ENCODE measurements at places on chromosomes 12 and 14.
A peak's percentile ranks its signal among the peaks of the same experiment; 100 is the strongest.

GRCh38 chr12:112322441-112322840 is 59.8 kb downstream of the HECTD4 start:
- DNase-seq: no peak

DNA sequence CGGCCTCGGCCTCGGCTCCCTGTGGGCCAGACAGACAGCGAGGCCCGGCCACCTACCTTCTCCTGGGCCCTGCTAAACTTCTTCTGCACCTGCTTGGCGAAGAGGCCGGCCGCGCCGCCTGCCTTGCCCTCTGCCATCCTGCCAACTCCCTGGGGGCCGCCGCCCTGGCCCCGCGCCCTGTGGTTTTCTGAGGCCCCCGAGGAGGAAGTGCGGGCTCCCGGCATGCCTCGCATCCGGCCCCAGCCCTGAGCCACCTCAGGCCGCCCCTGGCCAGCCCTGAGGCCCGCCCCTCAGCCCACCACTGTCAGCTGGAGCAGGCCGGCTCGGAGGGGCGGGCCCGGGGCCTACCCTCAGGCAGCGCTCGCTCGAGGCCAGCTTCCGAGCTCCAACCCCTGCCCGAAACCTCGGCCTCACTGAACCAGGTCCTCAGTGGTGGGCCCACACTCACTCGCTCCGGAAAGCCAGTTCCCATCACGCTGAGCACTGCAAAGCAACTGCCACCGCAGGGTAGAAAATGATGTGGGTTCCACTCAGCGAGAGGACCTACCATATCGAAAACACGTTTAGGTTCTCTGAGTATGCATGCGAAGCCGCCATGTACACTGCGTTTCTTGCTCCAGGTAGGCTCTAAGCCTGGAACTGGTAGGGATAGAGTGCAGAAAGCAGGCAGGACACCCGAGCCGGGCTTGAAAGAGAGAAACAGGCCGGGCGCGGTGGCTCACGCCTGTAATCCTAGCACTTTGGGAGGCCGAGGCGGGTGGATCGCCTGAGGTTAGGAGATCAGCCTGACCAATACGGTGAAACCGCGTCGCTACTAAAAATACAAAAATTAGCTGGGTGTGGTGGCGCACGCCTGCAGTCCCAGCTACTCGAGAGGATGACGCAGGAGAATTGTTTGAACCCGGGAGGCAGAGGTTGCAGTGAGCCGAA is at the start of gene BIN2:
BIN2 (minus strand) TSS at position 209 of the 930 bp plus-strand sequence; CDS start at position 137, 72 bp downstream.
- DNase-seq: peak; percentile 89

- no peak for DNase-seq
Observed at GRCh38 chr14:24095271-24096068, 1.4 kb downstream of the PCK2 start.

DNA sequence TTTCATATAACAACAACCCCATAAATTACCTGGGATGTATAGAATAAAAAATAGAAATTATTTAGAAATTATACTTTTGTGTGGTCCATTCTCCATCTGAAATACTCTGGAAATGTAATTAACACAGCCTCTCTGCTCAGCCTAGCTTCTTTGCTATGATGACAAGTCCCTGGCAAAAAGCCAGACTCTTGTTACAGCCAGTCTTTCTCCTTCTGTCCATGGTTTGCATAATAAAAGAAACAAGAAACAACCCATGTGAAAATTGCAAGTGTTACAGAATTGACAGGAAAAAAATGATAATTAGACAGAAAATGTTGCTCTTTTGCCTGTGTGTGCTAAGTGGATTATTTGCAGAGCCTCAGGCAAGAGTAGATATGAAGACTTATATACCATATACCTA is 61.3 kb downstream of the C12orf50 start:
- no peak for DNase-seq

DNA sequence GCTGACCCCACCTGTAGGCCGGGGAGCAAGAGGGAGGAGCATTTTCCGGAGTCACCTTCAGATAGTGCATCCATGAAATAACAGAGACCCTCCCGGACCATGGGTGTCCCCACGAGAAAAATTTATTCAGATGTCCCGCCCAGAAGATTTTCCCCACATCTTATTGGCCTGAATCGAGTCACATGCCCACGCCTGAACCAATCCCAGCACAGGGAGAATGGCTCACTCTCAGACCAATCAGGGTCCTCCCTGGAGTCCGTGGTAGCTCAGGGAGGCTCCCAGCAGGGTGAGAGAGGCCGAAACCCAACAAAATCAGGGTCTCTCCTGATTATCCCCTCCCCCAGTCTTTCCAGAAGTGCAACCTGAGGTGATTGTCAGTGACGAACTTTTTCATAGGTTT is 16.4 kb upstream of the NCOR2 start:
- no peak for DNase-seq

GRCh38 chr12:63152321-63152700 is 1.3 kb upstream of the AVPR1A start:
- no peak for DNase-seq

DNA sequence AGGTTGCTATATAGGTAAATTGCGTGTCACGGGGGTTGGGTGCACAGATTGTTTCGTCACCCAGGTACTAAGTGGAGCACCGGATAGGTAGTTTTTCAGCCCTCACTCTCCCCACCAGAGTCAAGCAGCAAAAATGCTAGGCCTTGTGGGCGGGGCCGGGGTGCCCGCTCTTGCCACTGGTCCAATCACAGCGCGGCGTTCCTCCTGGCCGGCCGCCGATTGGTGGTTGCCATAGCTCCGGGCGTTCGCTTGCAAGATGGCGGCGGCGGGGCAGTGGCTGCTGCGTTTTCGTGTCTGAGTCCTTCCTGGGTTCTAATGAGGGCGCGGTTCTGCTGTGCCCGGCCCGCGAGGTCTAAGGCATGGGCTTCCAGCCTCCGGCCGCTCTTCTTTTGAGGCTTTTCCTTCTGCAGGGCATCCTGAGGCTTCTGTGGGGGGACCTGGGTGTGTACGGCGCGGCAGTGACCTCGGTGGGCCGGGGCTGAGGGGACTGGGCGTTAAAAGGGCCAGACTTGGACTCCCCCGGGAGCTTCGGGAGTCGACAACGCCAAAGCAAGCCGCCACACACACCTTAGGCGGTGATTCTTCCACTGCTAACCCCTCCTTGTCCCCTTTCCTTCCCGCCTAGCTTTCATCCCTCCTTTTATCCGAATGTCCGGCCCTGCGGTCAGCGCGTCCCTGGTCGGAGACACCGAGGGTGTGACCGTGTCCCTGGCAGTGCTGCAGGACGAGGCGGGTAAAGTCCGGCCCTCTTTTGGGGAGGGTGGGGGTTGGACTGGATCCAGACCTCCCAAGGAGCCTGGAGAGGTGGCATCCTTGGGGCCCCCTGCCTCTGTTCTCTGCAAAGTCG is at the start of gene TCTN2:
TCTN2 (plus strand) TSS at position 232 of the 847 bp plus-strand sequence; CDS start at position 360, 128 bp downstream.
- DNase-seq: peak; percentile 97

DNA sequence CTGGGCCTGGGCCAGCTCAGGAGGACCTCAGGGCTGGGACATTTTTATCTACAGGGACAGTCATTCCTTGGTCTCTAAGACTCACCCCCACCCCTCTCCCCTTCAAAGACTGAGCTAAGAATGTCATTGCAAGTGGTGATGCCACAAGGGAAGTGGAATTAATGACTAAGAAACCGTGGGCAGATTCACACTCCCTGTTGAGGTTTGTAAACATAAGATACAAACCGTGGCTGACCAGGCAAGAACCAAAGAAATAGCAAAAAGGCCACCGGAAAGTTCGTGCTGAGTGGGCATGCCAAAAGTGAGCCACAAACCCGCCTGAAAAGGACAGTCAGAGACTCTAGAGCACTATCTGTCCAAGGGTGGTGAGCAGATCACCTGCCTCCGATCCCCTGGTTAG is 25.7 kb downstream of the NUAK1 start:
- DNase-seq: no peak

DNA sequence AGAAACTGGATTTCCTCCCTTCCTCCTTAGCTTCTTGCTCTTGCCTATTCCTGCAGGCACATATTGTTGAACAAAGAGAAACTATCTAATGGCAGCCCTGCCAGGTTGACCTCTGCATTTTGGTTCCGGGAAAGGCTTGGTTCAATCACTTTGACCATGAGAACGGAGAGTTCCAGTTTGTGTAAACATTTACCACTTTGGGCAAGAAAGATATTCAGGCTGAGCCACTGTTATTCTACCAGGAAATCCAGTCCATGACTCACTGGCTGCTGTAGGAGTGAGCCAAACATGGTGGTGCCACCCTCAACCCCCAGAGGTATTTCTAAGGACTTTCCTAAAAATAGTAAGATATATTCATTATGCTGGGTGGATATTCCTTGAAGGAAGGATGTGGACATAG is 242.2 kb upstream of the OR4E1 start:
- no peak for DNase-seq

GRCh38 chr12:70748809-70749208 is 111.6 kb upstream of the PTPRB start:
- DNase-seq: no peak

DNA sequence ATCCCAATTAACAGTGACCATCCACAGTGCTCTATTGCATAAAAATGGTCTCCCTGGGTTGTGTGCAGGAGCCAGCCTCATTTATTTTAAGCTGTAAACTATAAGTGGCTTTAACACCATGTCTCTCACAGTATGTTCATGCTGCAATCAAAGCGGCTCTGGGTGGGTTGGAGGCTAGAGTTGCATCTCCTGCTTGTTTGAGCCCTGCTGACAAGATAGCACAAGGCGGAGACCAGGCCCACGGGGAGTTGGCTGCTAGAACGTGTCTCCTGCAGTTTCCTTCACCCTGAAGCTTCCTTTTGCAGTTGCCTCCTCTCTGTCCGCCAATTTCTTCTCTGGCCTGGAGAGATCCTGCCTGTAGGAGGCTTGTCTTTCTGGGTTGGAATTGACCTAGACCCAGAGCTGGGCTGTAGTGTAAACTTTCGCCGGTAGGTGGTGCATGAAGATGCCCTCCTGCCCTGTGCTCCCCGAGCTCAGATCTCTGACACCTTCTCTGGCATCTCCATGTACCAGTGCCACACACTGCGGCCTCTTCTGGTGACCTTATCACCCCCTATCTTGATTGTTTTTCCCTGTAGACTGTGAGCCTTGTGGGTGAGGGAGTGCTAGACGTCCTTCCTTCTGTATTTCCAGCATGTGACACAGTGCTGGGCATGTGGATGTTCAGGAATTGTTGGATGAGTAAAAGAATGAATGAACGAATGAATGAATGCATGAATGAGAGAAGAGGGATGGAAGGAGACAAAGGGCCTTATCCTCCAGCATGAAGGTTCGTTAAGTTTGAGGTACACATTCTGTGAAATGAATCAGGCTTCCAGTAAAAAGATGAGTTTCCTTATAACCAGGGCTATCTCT is 10.4 kb downstream of the OTUB2 start:
- DNase-seq: no peak

GRCh38 chr12:93563807-93564538 is 8.5 kb upstream of the SOCS2 start:
- no peak for DNase-seq

DNA sequence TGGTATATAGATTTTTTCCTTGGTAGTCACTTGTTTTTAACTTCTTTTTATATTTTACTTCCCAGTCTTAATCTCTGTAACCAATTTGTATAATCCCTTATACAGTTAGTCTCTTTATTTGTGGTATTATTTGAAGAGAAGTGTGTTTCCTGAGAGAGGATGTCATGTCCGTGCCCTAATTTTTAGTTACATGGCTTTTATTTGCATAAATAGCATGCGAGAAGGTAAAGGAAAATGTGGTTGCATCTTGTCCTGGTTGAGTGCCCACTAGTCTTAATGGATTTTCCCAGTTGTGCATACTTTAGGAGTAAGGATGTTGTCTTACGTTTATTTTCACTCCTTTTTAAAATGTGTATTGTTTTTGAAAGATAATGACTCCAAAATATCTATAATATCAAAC is 27.5 kb downstream of the RAP1B start:
- no peak for DNase-seq

DNA sequence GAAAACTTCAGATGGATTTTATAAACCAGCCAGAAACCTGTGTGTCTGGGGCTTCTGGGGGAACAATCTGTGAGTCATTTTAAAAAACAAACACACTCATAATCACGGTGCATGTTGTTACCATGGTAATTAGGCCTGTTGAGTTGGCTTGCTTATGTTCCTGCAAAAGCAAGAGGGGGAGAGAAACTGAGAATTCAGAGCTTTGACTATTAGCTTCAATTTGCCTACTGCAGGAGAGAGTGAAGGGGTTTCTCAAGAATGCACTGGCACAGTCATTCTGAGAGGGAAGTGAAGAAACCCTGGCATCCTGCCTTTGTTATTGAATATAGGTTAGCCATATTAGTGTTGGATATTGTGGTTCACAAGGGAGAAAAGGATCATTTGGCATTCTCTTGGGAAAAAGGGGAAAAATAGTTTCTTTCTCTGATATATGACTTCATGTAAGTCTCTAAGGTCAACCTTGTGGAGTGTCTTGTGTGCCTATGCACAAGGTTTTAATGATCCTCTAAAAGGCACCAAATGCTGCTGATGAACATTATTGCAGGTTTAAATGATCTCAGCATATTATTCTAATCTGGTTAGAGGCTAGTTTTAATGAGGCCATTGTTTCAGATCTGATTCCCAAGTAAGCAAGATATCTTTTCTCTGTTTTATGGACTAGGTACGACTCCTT is 12.9 kb downstream of the GNG2 start:
- no peak for DNase-seq

GRCh38 chr14:55707365-55707804 is 127.4 kb downstream of the KTN1 start:
- no peak for DNase-seq

DNA sequence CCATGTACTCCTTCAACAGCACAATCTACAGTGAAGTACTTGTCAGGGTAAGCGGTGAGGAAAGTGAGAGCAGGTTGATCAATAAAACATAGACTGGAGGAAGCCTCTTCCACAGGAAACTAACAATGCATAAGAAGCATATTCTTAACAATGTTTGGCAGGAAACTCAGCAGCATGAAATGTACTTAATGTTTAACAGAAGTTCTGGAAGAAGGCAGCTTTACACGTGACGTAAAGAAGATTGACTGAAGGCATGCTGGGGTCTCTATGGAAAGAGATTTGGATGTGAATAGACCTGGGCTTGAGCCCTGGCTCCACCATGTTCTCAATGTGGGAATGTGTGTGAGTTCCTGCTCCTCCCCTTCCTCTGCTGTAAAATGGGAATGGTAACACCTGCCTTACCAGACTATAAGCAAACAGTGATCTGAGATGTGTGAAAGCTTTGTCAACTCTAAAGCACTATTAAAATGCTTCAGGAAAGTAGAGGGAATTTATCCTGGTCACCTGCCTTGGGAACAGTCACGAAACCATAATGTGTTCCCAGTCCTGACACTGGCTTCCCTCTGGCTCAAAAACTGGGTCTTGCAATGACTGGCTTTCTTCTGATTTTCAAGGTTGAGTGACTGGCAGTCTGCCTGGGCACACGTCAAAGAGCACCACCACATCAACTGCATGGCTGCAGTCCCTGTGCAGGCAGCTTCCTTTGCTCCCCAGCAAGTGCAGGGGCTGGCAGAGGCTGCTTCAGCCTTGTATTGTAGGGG is 384.6 kb downstream of the APAF1 start:
- DNase-seq: no peak

DNA sequence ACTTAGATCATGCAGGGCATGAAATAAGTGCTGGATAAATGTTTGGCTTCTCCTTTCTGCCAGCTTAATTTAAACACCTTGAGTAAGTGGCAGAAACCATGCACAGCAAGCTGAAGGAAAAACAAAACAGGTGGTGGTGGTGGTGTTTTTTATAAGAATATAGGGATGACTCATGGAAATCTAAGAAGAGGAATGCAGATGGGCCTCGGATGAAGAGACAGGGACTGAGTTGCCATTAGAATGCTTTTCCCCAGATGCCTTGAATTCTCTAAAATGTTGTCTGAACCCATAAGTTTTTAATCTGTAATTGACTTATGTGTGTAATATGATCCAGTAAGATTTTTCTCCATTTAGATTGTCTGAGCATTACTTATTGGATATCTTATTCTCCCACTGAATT is 93.1 kb upstream of the ZDHHC17 start:
- no peak for DNase-seq

Data from mesenteric fat pad (tissue), 1 donor.